ENCODE measurements at places on chromosomes 7 and 10.

DNA sequence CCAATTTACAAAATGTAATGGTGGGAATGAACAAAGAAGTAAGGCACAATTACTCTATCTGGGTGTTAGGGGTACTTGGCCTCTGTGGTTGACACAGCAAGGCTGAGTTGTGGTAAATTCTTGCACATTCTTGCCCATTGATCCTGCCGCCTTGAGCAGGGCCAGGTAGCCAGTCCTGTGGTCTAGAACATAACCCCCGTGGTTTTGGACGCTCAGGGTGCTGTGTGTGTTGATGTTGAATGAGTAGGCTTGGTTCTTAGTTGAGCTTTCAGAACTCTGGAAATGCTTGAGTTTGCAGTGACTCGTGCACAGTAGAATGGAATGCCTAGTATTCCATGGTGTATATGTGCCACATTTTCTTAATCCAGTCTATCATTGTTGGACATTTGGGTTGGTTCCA lies 42.3 kb upstream of the CDHR3 start:
- DNase-seq = no peak

DNA sequence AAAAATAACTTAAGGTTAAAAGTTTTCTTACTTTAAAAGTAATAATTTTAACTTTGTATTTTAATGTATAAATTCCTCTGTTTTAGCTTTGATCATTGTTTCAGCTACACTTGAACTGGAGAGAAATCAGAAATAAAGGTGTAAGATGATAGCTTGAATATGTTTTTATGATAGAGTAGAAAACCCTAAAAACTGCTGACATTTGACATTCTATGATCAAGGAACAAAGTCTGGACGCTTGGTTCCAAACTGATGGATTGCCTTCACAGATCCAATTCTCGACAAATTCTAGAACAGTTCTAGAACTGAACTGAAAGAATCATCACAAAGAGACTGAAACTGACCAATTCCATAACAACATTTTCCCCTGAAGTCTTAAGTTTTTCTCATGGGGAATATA lies at the start of gene ANKRD61:
ANKRD61 (plus strand) TSS at position 389 of the 400 bp plus-strand sequence; CDS start at position 389, 0 bp downstream.
- DNase-seq = no peak

- no peak for DNase-seq
Measured at GRCh38 chr10:62278441-62278910, 9.8 kb upstream of the RTKN2 start.

GRCh38 chr10:113666682-113667252 lies 2.9 kb upstream of the NRAP start:
- DNase-seq = no peak

DNA sequence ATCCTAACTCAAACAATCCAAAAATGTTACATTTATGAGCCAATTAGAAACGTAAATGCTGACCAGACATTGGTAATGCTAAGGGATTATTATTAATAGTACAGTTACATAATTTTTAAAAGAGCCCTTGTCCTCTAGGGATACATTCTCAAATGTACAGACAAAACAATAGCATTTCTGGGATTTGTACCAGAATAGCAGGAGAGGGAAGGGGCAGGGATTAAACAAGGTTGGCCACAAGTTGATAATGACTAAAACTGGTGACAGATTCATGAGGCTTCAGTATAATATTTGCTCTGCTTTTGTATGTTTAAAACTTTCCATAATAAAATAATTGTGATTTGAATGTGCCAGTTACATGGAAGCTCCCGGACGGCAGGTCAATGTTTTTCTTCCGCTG lies 27.0 kb downstream of the HSPA12A start:
- no peak for DNase-seq

- no peak for DNase-seq
Measured at GRCh38 chr7:119929891-119930290, 343.1 kb upstream of the KCND2 start.

- DNase-seq = no peak
Measured at GRCh38 chr10:101573885-101574753, 13.9 kb downstream of the POLL start.

DNA sequence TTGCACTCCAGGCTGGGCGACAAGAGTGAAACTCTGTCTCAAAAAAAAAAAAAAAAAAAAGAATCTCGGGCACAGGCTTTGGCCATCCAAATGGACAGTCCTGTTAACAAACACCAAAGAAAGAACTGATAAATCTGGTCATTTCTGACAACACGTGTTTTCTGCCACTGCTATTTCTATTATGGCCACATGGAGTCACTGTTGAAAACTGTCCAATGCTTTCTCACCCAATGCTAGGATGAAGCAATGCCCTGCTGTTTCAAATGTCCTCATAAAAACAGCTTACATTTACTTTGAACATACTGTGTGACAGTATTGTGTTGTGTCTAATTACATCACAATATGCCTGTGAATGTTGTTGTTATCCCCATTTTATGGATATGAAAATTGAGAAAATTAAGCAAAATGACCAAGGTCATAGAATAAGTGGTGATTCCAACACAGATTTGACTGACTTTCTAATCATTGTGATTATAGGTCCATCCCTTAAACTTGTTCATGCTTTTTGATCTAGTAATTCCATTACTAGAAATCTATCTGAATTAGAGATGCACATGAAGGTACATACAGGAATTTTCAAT lies 19.9 kb upstream of the MAP3K8 start:
- DNase-seq = no peak

Measured in 8988T (cell line).